ENCODE measurements at places on chromosomes 4 and X. TPM values are rescaled to one million over a fixed set of nuclear protein-coding genes. Genes with fewer than 3 reads are reported as not detected.

Gene CSAG1
- total RNA-seq = not detected

Gene OTOP1
- not detected for total RNA-seq

Gene MAGEA2
- total RNA-seq = not detected

DNA sequence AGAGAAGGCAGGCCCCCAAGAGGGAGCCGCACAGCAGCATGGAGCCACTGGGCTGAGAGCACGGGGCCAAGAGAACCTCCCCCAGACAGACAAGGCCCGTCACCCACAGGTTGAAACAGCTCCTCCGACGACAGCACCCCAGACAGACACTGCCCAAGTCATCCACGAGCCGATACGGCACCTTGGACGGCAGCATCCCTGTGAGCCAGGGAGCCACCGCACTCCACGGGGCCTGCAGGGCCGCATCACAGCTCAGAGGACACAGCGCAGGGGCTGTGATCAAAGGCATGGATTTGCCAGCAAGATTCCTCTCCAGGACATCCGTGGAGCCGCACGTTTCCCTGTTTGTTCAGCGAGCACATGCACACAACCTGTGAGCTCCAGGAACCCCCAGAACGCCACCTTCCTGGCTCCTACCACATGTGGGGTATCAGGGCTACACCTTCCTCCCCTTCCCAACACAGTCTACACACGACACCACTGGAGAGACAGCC lies 3.9 kb downstream of the CTBP1 start:
- no peak for DNase-seq

- no peak for DNase-seq
These were observed 40.7 kb downstream of the KLHL2 start for GRCh38 chr4:165248102-165248501.

DNA sequence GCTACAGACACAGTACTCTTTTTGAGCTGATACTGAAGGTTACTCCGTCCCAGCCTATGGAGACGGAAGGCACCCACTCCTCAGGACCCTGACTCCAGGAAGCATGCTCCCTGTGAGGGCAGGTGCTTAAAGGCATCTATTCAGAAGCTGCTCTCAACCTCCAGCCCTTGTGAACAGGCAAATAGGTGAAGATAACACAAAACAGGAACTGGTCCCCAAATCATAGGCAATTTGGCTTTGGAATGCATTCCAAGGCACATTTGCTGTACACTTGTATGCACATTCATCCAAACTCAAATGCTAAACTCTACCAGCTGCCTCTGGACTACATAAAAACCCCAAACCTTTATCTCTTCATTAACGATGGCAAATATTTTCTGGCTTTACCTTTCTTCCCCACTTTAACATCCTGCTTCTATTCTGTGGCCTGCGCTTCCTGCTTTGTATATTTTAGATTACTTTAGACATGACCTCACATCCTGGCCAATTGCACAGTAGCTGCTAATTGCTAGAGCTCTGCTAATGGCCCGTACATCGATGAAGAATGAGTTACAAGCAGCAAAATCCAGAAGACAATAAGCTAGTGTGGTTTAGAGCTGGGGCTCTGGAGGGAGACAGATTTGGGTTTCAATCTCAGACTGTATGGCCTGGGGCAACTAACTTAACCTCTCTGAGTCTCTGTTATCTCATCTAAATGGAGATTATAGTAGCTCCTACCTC lies 3.2 kb downstream of the SEL1L3 start:
- no peak for DNase-seq

- DNase-seq = no peak
These were observed 471.1 kb upstream of the NWD2 start for GRCh38 chr4:36773467-36773866.
